Stimulated activated CD8-positive, alpha-beta memory T cell treated with anti-CD3 and anti-CD28 coated beads, Interleukin-2, amount 100 ng/mL, for 48 hours (primary cell): ENCODE measurements at places on chromosomes 6 and 20.

- no peak for DNase-seq
These were observed 35.7 kb downstream of the OGFRL1 start for GRCh38 chr6:71324194-71324785.

DNA sequence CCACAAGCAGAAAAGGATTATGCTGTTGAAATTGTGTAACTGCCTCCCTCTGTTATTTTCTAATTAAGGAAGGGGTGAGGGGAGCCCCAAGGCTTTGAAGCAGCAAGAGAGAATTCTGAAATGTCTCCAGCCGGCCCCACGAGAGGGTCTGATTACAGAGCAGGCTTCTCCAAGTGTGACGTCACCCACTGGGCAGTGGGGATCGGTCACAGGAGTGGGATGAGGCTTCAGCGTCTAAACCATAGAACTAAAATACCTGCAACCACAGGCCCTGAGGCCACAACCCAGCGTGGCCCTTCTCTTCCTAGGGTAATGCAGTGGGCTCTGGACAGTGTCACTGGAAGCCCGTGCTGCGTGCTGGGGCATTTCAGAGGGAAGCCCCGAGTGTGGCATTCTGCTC is 38.6 kb upstream of the APCDD1L start:
- DNase-seq: no peak

DNA sequence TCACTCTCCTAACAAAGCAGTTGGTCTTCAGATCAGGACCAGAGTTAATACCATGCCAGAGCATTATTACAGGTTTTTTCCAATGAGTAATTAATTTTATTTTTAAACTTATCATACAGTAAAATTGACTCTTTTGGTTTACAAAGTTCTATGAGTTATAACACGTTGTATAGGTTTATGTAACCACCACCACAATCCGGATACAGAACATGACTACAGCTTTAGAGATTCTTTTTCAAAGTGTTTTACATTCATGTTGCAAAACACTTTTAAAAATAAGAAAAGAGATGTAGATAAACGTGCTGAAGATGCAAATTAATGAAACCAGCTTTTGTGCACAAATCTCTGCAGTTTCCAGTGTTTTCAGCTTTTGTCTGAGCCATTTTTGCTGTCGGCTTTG is 1.5 kb upstream of the TPBG start:
- no peak for DNase-seq

DNA sequence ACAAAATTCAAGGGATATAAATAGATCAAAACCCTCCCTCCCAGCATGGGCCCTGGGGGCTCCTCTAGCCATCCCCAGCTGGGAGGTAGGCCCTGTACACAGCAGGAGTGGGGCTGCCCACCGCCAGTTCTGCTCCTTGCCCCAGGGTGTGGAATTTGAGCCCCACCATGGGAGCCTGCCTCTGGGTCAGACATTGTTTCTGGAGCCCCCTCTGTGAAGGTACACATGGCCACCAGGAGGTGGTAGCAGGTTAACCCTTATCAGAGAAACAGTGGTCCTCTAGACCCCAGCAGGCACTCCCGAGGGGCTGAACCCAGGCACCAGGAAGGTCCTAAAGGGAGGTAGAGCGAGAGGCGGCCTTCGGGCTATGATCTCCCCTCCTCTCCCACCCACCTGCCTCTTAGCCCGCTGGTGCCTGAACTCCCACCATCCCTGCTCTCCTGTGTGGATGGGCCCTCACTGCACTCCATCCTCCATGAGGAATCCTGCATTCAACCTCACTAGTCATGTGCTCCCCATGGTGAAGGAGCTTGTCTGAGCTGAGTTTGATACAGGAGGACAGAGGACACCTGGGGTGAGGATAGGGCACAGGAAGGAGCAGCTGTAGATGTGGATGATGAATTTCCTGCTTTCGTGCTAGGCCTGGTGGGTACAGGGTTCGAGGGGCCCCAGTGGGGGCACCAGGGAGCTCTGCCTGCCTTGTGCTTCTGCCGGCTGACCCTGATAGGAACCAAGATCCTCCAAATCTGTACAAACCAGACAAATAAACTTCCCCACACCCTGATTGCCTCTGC is 114.9 kb downstream of the GRM4 start:
- DNase-seq: no peak

GRCh38 chr6:100664274-100665040 is 199.7 kb upstream of the SIM1 start:
- DNase-seq: no peak

DNA sequence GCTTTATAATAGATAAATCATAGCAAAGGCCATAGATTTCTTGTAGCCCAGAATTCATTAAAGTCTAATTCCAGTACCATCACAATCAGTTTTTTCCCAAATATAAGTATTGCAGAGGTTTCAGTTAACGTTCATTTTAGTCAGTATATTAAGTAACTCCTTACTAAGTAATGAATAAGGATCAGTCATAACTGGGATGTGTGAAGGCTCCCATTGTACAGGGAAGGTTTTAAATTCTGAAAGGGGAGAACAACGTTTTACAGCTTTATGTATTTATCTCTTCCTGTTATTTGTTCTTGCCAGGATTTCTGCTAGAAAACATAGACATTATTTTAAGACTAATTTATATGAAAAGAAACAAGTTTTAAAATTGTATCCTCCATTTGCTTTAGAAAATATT is 215.5 kb upstream of the LAMP5 start:
- no peak for DNase-seq

DNA sequence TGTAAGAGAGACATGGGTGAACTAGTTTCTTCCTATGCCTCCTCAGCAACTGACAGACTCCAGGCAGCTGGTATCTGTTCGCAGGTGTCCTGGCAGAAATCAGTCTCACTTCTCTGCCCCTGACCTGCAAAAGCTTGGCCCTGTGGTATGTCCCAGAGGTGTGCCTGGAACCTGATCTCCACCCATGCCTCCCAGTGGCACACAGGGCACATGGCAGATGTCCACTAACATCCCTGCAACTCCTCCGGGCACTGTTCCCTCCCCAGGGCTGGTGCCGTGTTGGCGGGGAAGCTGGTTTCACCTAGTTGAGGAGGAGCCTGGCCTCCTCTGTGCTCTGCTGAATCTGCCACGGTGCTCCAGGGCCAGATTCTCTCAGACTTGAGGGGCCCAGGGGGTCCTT is 123.3 kb upstream of the GGTLC1 start:
- DNase-seq: no peak

GRCh38 chr6:3377536-3378397 is 79.1 kb downstream of the SLC22A23 start:
- DNase-seq: no peak

DNA sequence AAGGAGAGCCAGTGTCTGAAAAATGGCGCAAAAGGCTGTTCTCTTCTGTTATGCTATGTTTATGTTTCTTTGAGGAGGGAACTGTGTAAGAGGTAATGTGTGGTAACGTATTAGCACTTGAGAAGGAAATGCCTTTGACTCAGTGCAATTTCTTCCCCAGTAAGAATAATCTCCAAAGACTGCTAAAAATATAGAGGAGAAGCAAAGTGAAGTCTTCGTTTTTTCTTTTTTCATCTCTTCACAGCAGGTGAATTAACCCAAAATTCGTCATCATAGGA is 47.1 kb upstream of the IFNGR1 start:
- DNase-seq: no peak

DNA sequence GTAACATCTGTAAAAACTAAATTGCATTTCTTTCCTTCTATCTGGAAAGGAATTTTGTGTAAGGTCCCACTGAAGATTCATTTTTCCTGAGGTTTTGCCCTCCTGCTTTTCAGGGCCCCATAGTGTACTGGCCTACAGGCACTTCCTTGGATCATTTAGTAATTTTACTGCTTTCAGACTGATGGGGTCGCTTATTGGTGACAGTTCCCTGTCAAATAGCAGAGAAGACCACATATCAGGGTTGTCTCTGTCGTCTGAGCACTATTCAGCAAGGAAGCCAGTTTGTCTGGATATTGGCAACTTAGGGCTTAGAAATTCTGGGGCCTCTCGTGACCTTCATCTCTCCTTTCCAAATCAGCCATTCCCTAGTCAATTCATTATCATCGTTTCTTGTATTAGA is 3.5 kb downstream of the GRM1 start:
- DNase-seq: no peak

DNA sequence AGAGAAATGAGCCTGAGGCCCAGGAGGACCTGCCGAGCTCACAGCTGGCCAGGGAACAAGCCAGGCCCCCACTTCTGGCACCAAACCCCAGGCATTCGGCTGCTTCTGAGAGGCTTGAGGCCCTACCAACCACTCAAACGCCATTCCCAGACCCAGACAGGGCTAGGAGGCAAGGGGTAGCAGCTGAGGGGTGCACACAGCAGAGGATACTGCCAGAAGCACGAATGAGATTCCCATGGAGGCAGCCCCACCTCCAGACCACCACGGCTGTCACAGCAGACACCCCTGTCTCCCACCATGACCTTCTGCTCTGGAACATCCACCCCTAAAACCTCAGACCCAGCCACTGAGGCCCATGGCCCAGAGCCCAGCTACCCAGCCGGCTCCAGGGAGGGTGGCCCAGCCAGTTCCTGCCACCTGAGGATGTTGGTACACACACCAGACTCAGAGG is 36.1 kb downstream of the NTSR1 start:
- DNase-seq: no peak

DNA sequence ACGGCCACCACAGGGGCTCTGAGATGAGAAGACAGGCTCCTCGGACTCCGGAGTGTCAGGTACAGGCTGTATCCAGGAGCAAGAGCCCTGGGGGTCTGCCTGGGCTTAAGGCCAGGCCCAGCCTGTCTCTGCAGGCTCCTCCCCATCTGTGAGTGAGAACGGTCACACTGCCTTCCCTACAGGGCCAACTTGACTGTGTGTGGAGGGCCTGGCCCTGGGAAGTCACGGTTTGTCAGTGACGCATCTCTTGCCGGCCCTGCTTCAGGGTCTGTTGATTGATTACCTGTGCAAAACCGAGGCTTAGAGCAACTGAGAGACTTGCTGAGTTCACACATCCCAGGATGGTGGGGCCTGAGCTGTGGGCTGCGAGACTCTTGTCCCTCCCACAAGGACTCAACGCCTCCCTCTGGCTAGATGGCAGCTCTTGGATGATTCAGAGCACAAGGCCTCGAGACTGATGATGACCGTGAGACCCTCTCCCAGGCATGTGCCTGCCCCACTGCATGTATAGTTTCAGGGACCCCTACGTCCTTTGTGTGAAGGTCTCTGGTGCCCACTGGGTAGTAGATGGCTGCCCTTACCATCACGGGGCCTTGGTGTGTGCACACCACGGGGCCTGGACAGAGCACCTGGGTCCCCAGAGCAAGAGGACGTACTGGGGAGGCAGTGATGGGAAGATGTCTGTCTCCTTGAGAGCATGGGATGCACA is 5.9 kb downstream of the RBM38 start:
- DNase-seq: no peak

DNA sequence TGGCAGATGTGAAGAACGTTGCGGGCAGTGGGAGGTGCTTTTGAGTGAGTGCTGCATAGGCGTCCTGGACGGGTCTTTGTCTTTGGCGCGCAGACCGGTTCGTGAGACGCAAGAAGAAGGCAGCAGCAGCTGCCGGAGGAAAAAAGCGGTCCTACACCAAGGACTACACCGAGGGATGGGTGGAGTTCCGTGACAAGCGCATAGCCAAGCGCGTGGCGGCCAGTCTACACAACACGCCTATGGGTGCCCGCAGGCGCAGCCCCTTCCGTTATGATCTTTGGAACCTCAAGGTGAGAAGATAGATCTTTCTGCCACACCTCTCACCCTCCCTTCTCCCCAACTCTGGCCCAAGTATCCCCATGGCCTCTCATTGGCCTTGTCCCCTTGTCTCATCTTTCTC is 1.1 kb downstream of the ABT1 start:
- no peak for DNase-seq

- DNase-seq: no peak
These were observed 69.5 kb downstream of the PREX1 start for GRCh38 chr20:48758206-48758820.

DNA sequence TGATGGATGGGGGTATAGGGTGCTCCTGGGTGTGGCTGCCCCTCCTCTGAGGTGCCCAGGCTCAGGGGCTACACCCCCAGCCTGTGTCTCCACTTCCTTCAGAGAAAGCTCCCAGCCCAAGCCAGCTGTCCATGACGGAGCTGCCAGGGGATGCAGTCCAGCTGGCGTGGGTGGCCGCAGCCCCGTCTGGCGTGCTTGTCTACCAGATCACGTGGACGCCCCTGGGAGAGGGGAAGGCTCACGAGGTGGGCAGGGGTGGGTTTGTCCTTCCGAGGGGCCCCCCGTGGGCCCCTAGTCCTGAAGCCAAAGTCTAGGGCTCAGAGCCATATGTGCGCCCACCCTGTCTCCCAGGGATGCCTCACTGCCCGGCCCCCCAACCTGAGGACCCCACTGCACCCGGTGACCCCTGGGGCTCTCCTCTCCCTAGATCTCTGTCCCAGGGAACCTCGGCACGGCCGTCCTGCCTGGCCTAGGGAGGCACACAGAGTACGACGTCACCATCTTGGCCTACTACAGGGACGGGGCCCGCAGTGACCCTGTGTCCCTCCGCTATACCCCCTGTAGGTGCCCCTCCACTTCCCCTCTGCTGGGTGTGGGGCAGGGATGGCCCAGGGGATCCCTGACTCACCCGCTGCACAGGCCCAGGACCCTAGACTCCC is 19.8 kb downstream of the COL20A1 start:
- DNase-seq: no peak

GRCh38 chr20:36313476-36313875 is 7.3 kb downstream of the DLGAP4 start:
- DNase-seq: no peak

DNA sequence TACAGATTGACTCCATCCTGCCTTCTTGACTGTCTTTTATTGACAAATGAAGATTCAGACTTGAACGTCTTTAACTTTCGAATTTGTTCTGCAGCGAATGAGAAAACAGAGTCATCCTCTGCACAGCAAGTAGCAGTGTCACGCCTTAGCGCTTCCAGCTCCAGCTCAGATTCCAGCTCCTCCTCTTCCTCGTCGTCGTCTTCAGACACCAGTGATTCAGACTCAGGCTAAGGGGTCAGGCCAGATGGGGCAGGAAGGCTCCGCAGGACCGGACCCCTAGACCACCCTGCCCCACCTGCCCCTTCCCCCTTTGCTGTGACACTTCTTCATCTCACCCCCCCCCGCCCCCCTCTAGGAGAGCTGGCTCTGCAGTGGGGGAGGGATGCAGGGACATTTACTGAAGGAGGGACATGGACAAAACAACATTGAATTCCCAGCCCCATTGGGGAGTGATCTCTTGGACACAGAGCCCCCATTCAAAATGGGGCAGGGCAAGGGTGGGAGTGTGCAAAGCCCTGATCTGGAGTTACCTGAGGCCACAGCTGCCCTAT is 12.2 kb downstream of the BRD2 start:
- DNase-seq: no peak

GRCh38 chr6:125231574-125232343 is 70.0 kb downstream of the HDDC2 start:
- no peak for DNase-seq

DNA sequence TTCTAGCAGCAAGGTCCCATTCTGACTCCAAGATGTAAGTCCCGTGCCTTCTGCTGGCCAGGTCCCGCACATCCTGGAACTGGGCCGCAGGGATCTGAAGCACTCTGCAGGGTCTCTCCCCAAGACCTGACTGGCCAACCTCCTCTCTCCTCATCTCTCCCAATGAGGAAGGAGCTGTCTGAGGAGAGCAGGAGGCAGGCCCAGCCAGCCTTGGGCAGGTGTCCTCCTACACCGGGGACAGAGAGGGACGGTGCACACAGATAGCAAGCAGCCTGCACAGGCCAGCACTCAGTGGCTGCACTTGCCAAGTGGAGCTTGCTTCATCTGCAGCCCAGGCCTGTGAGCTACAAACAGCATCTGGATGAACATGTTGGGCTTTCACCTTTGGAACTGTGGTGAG is 76.8 kb upstream of the CD93 start:
- DNase-seq: no peak
